ENCODE measurements at places on chromosomes 2 and 18.
A peak's percentile ranks its signal among the peaks of the same experiment; 100 is the strongest.

DNA sequence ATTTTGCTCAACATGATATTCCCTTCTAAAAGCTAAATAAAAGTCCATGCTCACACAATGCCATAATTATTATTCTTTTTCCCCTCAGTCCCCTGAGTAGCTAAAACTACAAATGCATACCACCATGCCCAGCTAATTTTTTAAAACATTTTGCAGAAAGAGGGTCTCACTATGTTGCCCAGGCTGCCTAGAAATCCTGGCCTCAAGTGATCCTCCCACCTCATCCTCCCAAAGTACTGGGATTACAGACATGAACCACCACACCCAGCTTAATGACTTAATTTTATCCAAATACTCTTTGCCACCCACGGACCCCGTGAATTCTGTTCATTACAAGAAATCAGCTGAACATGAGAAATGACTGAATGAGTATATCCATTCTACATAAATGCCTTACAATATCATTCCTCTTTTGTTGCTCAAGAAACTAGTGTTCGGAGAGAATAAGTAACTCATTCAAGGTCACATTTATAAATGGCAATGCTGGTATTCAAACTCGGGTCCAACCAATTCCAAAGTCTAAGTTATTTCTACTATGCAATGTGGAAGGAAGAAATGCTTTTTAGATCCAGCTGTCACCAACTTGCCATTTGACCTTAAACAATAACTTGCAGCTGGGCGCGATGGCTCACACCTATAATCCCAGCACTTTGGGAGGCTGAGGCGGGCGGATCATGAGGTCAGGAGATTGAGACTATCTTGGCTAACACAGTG, 59.8 kb downstream of the NOL10 start:
- no peak for DNase-seq

GRCh38 chr2:166614029-166614428, 120.0 kb upstream of the SCN7A start:
- no peak for DNase-seq

DNA sequence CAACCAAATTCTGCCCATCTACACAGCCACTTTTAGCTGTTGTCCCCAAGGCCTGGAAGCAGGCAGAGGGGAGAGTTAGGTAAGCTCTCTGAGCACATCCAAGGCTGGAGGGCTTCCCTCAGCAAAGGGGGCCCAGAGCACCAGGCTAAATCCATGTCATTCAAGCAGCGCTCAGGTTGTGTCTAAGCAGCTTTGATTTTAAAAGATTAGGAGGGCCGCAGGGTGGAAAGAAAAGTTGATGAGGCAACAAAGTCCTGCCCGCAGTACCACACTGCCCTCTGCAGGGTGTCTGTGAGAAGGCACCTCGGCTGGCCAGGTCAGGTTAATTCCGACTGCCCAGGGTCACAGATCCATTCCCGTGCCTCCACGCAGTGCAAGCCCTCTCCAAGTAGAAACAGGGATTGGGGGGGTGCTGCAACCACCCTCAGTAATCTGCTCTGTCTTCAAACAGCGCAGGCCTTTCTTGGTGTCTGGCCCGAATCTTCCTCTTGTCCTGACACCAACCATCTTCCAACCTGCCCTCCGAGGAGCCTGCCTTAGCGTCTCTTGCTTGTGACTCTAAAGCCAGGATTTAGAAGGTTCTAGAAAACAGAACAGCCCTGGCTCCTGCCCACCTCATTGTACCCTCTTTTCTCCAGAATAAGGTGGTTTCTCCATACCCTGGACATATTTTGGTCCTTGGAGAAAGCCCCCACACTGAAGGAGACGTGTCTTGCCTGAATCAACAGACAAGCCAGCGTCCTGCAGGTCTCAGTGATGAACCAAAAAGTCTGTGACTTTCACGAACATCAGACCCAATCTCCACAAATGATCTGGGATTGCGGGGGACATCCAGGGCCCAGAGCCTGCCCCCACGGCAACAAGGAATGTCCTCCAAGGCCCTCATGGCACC, 289.2 kb downstream of the TNS1 start:
- peak; percentile 4 for DNase-seq

DNA sequence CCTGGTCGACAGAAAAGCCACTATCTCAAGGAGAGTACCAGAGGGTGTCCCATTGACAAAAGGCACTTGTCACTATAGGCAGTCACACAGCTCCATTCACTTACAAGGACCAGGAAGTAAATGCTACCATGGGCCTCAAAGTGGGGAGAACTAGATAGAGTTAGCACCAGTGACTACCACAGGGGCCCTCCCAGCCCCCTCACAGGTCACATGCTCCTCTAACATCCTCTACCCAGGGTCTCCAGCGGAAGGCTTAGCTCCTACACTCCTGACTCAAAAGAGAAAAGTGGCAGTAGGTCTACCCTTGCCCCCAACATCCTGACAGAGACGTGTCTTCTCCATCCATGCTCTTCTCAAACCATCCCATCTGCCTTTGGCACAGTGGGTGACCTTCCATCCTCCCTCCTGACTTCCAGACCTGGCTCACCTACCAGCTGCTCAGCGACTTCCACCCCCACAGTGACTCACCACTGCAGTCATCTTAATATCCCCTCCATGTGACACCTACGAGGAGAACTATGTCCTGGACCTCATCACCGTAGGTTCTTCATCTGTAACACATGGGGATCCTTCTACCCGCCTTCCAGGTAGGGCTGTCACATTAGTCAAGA, 5.6 kb upstream of the DNMT3A start:
- DNase-seq, result no peak

DNA sequence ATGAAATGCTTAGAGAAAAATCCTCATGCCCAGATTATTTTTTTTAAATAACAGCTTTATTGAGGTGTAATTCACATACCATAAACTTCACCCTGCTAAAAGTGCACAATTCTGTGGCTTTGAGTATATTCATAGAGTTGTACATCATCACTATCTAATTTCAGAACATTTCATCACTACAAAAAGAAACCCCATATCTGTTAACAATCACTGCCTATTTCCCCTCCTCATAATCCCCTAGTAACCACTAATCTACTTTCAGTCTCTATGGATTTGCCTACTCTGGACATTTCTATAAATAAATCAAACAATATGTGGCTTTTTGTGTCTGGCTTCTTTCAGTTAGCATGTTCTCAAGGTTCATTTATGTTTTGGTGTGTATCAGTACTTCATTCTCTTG, 51.4 kb downstream of the OSBPL1A start:
- no peak for DNase-seq

GRCh38 chr18:51867767-51868166, 472.2 kb upstream of the DCC start:
- DNase-seq, result no peak

- DNase-seq, result no peak
These were observed 57.6 kb downstream of the SFXN5 start for GRCh38 chr2:73013936-73014335.

- DNase-seq, result no peak
These were observed 8.1 kb downstream of the MBP start for GRCh38 chr18:77124452-77124922.

GRCh38 chr2:28088970-28089369, 198.4 kb downstream of the BABAM2 start:
- no peak for DNase-seq

DNA sequence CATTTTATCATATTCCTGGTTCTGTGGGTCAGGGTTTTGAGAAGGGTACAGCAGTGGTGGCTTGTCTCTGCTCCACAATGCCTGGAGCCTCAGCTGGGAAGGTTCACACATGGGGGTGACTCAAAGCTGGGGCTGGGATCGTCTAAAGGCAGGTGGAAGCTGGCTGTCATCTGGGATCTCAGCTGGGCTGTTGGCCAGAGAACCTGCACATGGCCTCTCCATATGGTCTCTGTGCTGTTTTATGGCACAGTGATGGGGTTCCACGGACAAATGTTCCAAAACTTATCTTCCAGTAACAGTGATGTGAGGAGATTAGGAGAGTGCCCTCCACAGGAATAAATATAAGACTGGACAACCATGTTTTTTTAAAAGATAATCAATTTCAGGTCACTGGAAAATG, 191.4 kb downstream of the SS18 start:
- no peak for DNase-seq

DNA sequence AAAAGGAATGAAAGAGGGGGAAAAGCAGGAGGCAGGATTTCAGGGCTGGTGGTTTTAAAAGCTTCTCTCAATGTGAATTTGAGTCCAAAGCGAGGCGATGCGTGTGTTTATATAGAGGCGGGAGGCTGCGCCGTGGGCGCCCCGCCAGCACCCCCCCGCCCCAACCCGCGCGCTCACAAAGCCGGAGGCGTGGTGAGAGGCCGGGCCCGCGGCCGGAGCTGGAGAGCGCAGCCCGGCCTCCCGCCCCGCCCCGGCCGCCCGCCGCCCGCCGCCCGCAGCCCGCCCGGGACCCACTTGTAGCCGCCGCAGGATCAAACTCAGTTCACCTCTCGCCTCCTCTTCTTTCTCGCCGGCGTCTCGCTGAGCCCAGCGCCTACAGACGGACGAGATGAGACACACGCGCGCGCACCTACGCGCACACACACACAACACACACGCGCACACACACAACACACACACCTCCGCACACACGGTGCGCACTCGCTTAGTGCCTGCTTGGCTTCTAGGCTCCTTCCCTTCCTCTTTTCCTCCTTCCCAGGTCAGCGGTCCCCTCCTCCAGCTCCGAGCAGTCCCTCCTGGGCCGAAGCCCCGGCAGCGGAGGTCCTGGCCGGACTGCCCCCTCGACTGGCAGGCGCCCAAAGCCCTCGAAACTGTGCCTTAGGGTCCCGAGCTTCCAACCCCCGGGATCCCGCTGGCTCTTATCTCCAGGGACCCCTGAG, 1.3 kb upstream of the CYP26B1 start:
- DNase-seq, result no peak

GRCh38 chr18:74019864-74020263, 127.8 kb downstream of the FBXO15 start:
- no peak for DNase-seq

DNA sequence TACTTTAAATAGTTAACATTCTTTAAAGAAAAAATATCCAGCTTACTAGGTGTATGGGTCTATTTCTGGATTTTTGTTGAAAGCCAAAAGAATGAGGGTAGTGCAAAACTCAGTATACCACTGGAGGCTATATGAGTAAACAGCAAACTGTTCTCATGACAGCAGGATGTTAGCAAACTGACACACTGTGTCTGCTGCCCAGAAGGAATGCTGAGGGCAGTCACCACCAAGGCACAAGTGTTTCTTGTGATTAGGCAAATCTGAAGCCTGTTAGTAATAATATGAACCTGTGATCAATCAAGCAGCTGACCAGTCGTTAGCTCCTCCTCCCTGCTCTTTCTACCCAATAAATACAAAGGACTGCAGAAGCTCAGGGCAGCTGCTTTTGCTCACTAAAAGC, 50.5 kb upstream of the SULT1C3 start:
- no peak for DNase-seq

DNA sequence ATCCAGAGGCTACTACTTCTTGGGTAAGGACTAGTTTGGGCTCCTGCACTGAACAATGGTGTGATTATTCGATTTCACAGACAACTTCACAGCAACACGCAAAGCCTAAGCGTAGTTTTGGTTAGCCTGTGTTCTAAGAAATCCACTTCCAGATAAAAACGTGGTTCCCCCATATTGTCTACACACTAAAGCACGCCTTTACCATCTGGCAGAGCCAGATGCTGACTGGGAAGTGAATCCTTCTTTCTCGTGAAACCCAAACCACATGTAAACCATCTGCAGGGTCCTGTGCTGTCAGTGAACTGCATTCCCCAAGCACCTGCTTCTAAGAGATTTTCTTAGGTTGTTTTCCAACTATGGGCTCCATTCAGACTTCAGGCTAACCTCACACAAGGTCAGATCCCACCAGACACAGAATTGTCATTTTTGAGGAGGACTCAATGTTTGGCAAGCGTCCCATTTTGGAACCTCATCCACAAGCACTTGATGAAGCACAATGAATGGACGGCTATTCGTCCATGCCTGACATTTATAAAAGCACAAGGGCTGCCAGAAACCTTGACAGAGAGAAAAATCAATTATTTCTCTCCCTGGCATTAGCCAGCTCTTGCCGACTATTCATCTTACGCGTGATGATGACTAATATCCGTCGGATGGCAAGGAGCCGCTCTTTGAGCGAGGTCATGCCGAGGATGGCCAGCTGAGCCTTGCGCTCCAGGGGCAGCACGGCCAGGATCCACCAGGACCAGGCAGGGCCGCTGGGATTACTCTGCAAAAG, 38.4 kb downstream of the LONRF2 start:
- DNase-seq, result no peak

DNA sequence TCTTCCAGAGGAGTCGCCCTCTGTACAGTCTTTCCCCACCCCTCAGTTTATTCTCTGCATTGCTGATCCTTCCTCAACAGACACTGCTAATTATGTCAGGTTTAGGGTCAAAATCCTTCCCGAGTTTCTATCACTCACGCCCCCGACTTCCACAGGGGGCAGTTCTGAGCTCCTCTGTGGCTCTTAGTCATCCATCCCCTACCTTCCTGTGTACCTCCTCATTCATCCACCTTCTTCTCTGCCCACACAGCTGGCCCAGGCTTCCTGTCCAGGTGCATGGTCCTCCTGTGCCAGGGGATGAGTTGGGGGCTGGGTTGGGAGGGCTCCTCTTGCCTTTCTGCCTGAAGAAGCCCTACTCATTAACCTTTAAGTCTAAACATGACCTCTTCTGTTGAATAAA, 202.9 kb downstream of the ARL4C start:
- DNase-seq, result no peak

- DNase-seq, result peak; percentile 20
These were observed 286.5 kb downstream of the MTX2 start for GRCh38 chr2:176555781-176556180.

GRCh38 chr18:10121786-10122515, 208.1 kb downstream of the VAPA start:
- DNase-seq, result peak; percentile 17

- no peak for DNase-seq
These were observed 469.0 kb downstream of the MEIS1 start for GRCh38 chr2:66903745-66904465.

- no peak for DNase-seq
These were observed 27.1 kb downstream of the TSPYL6 start for GRCh38 chr2:54228945-54229344.

DNA sequence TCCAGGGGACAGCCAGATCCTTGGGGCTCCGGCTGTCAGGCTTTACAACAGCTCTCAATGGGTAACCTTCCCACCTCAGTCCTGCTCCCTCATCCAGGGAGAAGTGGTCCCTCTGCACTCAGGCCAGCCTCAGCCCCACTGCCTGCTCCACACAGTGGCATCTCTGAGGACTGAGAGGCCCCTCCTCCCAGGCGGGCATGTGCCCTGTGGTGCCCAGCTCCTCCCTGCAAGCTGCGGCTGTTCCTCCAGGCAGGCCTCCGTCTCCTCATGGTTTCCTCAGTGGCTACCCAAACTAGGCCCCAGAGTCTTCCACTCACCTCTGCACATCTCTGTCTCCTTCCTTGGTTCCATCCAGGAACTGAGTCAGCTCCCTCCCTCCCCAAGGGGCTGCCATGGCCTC, 81.7 kb upstream of the TMEM200C start:
- DNase-seq, result no peak
